CD4-positive, alpha-beta T cell treated with Interleukin-12 subunit alpha and Interleukin-12 subunit beta, for 1 hour (primary cell): ENCODE measurements at places on chromosomes 3 and 15.

DNA sequence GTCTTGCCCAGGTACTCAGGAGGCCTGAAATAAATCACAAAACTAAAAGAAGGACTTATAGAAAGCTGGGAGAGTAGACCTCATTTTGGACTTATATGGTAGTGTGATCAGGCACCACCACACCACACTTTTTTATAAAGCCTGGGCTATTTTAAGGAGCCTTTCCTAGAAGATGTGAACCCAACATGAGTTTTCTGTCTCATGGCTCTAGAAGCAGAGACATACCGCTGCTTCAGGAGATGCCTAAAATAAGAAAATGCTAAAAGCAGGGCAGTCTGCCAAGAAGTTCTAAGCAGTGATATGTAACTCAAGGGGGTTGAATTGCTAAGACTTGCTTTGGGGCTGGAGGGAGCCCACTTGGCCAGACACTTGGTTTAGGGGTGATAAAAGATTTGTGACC, 49.6 kb downstream of the SUMF1 start:
- no peak for DNase-seq

DNA sequence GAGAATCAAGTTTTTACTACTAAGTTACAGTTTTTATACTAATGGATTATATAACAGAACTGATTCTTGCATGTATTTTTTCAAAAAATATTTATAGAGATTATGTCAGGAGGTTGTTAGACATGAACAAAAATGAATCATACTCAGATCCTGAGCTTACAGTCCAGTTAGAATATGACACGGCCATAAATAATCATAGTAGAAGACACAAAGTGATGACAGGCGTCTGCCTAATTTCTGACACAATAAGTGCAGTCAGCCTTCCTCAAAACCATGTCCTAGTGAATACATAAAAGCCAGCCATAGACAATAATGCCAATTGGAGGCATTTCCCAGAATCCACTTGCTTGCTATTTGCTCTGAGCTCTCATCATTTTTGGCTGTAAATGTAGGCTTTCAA, 81.7 kb upstream of the POU1F1 start:
- DNase-seq, result no peak

DNA sequence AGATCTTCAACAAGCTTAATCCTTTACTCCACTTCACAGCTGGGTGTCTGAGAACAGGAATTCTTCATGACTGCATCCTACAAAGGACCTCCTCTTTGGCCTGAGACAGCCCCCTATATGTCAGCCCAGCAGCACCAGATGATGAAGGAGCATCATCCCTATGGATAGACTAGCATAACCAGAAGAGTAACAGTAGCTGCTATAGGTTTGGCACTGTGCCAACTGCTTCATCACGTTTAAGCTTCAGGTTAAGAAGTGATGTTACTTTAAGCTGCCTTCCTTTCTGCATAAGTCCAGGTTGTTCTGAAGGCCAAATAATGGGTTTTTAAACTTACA, 50.6 kb downstream of the CMSS1 start:
- no peak for DNase-seq

GRCh38 chr15:70504988-70505387, 258.4 kb downstream of the UACA start:
- DNase-seq, result no peak

- peak; percentile 32 for DNase-seq
Measured at GRCh38 chr3:15327941-15328340, 4.4 kb downstream of the SH3BP5 start.

DNA sequence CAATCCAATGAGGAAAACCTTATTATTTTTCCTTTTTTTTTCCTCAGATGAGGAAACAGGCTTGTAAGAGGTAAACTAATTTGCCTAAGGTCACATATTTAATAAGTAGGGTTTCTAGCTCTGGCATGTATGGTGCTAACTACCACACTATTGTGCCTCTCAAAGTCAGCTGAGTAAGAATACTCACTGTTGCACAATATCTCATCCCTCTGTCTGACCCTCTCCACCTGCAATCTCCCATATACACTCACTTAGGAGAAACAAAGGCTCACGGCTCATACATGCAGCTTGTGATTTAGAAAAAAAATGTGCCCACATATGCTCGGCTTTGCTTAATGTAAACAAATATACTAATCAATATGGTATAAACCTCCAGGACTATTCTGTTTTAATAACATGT, 10.4 kb upstream of the ARIH1 start:
- no peak for DNase-seq

DNA sequence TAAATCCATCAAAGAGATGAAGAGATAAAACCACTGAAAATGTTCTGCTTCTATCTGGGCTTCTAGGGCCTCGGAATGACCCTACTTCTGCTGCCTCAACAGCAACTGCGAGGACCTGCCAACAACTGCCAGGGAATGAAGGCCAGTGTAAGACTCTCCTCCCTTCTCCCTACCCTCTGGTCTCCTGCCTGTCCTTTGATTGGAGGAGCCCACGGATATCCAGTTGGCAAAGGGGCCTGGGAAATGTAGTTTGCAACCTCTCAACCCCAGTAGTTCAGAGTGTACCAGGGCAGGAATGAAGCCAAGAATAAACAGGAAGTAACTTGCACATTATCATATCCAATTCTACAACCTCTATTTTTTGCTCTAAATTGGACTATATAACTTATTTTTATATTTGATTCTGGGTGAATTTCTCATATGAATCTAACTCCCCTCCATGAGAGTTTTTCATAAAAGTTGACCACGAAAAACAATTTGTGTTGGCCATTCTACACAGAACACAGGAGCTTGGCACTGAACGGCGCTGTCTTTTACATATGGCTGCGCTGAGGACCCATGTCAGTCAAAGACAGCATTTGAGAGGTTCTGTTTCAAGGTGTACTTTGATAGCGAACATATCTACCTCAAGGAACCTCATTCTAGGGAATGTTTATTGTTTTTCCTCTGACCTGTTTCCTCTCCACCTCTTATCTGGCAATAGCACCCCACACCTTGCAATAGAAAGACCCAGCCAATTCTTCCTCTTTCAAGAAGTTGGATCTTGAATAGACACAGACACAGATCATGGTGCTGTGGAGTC, 91.1 kb upstream of the RNF7 start:
- peak; percentile 8 for DNase-seq

DNA sequence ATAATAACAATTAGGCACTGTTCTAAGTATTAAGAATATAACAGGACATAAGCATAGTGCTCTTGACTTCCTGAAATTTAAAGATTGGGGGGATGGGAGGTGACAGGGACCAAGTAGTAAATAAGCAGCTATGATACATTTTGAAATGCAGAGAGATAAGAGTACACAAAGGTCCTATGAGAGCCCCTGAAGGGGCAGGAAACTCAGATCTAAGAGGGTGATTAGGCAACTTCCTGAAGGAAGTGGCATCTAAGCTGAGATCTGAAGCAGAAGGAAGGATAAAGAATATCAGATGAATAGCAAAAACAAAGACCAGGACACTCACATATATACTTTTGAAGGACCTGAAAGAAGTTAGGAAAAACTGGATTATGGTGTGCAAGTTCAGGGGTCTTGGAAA, 415.2 kb upstream of the FRG2C start:
- DNase-seq, result no peak

- DNase-seq, result peak; percentile 26
Measured at GRCh38 chr15:77944002-77944867, 133.3 kb downstream of the TBC1D2B start.

DNA sequence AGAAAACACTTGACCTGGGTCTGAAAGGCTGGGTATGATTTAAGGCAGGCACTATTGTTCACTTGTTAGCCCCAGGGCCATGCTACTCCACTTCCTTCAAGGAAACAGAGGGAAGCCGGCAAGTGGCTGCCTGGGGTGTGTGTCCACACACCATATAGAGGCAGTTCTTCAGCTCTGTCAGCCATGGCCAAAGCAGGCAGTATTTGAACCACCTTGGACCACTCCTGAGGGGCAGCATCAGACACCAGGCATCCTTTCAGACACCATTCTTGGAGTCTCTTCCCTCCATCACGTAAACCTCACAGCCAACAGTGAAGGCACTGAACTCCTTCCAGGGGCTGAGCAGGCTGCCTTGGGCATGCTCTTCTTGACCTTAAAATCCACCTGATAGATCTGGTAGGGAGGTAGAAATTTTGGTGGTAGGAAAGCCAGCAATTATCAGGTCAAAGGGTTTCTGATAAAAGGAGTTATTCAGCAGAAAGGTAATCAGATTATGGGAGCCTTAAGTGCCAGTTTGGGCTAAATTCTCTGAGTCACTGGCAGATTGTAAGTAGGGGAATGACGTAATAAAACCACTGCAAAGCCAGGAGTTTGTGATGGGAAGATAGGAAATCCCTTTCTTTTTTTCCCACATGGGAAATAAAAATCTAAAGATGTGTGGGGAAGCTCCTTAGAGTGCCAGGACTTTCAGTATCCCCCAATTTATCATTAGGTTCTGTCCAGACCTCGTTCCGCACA, 20.2 kb downstream of the TGFBR2 start:
- DNase-seq, result no peak

DNA sequence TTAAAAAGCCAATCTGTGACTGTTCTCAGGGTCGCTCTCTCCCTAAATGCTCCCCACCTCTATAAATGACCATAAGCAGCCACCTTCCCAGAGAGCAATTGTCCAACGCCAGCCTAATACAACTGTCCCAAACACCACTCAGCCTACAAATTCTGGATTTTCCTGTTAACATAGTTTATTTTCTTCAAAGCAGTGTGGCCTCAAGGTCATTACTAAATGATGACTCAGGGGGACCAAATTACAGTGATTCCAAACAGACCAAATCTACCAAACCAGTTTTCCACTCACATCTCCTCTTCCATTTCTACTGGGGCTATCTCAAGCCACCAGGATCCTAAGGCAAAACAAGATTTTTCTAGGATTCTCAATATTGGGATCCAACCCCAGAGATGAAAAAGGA, 22.5 kb downstream of the HEXA start:
- no peak for DNase-seq

GRCh38 chr15:71920573-71920972, 110.2 kb downstream of the NR2E3 start:
- DNase-seq, result no peak

- no peak for DNase-seq
Measured at GRCh38 chr3:15633766-15634598, 32.4 kb downstream of the BTD start.

DNA sequence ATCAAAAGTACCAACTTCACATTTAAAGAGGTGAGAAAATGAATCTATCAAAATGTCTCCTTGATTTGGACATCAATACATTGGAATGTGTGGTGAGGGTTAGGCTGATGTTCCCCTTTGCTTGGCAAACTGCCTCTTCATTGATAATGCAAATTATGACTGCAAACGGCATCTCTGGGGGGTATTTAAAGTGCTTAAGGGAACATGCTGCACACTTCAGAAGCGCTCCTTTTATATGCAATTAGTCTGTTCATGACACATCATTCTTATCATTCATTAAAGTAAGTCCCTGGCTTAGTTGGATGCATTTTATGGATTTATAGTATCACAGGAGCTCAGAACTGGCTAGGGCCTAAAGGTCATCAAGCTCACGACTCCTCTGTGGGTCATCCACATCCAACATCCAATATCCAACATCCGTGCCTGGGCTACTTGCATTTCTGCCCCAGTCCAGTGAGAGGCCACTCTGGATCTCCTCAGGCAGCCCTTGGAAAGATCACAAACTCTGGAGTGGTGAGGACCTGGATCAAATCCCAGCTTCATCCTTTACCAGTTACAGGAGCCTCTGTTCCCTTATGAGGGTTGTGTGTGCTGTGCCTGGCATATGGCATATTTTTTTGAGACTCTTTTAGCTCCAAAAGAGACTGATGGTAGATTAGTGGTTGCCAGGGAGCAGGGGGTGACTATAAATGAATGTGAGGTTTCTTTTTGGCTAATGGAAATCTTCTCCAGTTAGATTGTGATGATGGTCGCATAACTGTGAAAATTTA, 136.8 kb upstream of the FOXB1 start:
- no peak for DNase-seq

- DNase-seq, result peak; percentile 54
Measured at GRCh38 chr3:152444029-152444641, 175.4 kb downstream of the MBNL1 start.

DNA sequence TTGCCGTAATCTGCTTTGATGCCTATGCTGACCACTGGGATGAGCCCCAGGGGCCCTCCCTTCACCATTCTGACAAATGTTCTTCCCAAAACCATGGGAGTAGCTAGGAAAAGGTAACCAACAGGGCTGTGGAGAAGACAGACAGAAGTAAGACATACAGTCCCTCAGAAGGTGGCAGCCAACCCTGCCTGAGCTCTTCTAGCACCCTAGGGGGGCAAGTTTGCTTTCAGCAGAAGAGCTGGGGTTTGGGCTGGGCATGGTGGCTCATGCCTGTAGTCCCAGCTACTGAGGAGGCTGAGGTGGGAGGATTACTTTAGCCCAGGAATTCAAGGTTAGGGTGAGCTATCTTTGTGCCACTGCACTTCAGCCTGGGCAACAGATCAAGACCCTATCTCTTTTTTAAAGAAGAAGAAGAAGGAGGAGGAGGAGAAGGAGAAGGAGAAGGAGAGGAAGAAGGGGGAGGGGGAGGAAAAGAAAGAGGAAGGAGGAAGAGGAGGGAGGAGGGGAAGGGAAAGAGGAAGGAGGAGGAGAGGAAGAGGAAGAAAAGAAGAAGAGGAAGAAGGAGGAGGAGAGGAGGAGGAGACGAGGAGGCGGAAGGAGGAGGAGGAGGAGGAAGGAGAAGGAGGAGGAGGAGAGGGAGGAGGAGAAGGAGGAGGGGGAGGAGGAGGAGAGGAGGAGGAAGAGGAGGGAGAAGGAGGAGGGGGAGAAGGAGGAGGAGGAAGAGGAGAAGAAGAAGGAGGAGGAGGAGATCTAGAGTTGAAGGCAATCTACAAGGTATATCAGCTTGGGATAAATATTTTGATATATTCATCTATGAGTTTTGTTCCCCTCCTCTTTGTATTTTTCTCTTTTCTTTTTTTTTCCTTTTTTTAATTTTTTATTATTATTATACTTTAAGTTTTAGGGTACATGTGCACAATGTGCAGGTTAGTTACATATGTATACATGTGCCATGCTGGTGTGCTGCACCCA, 44.9 kb upstream of the ABHD2 start:
- DNase-seq, result no peak

- DNase-seq, result no peak
Measured at GRCh38 chr3:32820971-32821685, 3.3 kb downstream of the TRIM71 start.

DNA sequence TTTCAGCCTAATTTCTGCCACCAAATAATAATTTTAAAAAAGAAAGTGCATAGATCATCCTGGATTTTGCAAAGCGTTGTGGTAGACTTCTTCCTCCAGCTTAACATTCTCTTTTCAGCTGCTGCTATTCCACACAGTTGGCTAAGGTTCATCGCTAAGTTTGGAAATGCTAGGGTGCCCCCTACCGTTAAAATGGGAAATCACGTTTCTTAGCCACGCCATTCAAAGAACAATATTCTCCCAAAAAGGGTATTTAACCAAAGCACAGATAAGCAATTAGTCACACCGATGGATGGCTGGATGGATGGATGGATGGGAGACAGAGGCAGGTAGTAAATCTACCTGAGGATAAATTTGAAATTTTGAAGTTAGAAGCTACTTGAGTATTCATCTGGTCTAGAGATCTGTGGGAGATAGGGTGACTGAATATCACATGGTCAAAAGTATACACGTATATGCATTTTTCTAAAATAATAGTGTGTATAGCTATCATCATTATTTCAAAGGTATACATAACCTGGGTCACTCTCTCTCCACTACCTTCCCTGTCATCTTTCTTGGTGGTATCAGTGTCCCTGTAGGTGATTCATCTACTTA, 67.2 kb downstream of the EFHB start:
- DNase-seq, result peak; percentile 43

- no peak for DNase-seq
Measured at GRCh38 chr3:4606911-4607310, 113.8 kb downstream of the ITPR1 start.

- DNase-seq, result no peak
Measured at GRCh38 chr15:34606545-34606944, 23.1 kb upstream of the GOLGA8B start.

- no peak for DNase-seq
Measured at GRCh38 chr15:80523746-80524145, 119.6 kb downstream of the ARNT2 start.
